ENCODE measurements at places on chromosomes 11 and 22.

DNA sequence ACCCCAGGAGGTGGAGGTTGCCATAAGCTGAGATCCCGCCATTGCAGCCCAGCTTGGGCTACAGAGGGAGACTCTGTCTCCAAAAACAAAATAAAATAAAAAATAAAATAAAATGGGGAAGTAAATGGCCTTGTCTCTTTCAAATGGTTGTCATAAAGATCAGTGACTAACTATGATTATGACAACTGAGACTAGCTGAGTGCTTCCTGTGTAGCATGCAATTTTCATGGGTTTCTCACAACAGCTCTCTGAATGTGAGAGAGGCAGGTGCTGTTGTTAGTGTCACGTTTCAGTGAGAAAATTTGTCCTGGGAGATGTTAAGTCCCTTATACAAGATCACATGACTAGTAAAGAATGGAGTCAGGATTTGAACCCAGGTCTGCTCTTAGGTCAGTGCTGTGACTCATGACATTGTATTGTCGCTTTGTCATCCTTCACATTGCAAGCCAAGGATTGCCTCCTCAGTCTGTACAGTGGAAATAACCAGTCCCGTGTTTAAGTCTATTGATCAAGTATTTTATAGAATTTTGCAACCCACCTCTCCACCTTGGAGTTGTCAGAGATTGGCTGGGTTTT is 163.3 kb upstream of the CCDC90B start:
- no peak for DNase-seq

DNA sequence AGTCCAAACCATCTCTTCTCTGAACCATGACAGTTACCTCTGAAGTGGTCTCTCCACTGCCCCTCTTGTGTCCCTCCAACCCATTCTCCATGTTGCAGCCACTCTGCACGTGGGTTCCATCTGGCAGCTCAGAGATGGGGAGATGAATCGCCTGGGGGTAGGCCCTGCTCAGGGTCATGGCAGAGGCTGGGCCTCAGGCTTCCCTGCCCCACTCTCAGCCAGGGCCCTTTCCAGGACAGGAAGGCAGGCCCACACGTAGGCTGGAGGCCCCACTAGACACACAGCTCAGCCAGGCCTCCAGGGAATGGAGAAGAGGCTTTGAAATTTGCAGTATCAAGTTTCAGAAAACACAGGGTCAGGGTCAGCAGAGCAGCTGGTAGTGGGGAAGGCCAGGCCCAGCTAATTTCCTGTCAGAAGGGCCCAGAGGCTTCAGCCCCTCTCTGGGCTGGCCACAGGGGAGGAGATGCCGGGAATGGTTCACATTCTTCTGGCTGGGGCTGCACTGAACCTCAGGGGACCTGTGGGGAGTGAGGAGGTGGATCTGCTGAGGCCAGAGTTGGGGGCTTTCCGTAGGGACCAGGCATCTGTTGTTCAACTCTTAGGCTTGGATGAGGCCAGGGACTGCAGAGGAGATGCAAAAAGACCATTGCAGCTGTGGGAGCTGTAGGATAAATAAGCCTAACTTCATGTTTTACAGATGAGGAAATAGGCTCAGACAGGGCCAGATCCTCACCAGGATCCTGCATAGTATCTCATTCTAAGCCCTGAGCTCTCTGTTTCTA is 101.6 kb downstream of the SWAP70 start:
- DNase-seq = peak; percentile 53

- no peak for DNase-seq
Measured at GRCh38 chr11:116467823-116468222, 305.0 kb downstream of the BUD13 start.

DNA sequence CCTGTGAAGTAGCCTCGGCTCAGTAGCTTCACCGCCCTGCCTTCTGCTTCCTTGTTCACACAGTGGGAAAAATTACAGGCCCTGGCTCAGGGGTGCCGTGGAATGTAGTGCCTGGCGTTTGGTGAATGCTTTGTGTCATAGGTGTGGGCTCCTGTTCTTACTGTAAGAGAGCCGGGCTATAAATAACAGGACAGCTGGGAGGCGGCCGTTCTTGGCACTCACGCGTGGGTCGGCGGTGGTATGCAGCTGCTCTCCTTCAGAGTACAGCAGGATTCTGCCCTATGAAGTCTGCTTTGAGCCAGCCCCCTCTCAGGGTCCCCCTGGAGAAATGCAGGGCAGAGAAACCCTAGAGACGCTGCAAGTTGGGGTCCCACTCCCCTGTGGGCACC is 84.2 kb downstream of the CTTN start:
- no peak for DNase-seq

GRCh38 chr11:63915961-63916836 is 765 bp downstream of the RCOR2 start:
- DNase-seq = no peak

DNA sequence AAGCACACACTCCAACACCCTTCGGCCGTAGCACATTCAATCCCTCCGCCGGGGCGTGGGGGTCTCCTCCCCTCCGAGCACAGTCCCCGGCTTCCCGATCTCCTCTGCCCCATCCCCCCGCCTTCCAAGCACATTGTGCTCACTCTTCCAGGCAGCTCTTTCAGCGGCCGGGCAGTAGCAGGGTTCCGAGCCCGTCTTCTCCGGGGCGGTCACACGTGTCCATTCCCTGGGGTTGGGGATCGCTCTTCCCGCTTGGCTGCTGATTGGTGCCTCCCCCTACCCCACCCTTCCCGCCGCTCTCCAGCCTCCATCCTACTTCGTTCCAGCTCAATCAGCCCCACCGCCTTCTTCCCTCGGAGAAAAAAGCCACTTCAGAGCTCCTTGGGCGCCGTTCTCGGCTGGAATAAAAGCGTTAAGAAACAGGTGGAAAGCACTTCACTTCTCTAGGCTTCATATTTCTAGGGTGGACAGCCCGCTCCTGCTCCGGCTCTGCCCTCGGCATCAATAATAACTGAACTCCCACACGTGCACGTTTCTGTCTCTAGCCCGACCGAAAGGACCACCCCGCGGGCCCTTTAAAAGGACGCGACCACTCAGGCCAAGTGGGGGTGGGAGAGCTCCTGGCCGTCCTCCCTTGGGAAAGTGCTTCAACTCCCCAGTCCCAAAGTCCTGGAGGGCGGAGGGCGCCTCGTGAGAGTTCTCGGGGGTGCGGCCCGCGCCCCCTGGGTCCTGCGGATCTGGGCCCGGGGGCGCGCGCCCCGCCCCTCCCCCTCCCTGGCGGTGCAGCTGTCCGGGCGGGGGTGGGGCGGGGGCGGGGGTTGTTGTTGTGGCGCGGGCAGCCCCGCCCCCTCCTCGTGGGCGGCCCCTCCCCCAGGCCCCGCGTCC is 464 bp upstream of the CECR2 start:
- no peak for DNase-seq
